ENCODE measurements at places on chromosomes 1 and 21. TPM values are rescaled to one million over a fixed set of nuclear protein-coding genes. Genes with fewer than 3 reads are reported as not detected.

Gene ADGRL4
- total RNA-seq: not detected

Gene SCAMP3
- 97.2 TPM for total RNA-seq

Gene KRTAP21-2
- total RNA-seq: not detected

Gene SHISAL2A
- 16.2 TPM for total RNA-seq

Gene KCNK2
- total RNA-seq: not detected

Gene LCE2C
- not detected for total RNA-seq

Gene AVPR1B
- not detected for total RNA-seq

Gene C1orf141
- not detected for total RNA-seq

Gene TENT5C
- total RNA-seq: 13.1 TPM

Gene SAMD13
- total RNA-seq: 0.67 TPM

Gene PCP4L1
- 0.18 TPM for total RNA-seq

Gene SMYD3
- 24.6 TPM for total RNA-seq

Gene OR2T29
- not detected for total RNA-seq

Gene CNN3
- 12.9 TPM for total RNA-seq

Gene LRRC38
- total RNA-seq: not detected

Gene FAM43B
- not detected for total RNA-seq

Gene GBP2
- 181 TPM for total RNA-seq

Gene HES3
- not detected for total RNA-seq

Gene COL8A2
- total RNA-seq: 0.83 TPM

Gene C1orf185
- not detected for total RNA-seq

Gene BACE2
- total RNA-seq: 2.0 TPM

Gene ACTN2
- total RNA-seq: 0.11 TPM

Gene DNAH14
- total RNA-seq: 1.8 TPM

Gene AIDA
- total RNA-seq: 61.6 TPM

Gene CD244
- 1.8 TPM for total RNA-seq

Gene THAP3
- total RNA-seq: 24.5 TPM

Gene CD164L2
- not detected for total RNA-seq

Gene TBX19
- 1.5 TPM for total RNA-seq

Gene RO60
- 56.2 TPM for total RNA-seq

Gene PRAMEF9
- not detected for total RNA-seq

Gene SLC44A3
- not detected for total RNA-seq

Gene LRRC3
- total RNA-seq: 1.9 TPM

Gene RGS4
- total RNA-seq: not detected

Gene C1orf167
- not detected for total RNA-seq

Gene CAMSAP2
- 2.1 TPM for total RNA-seq

Gene RASAL2
- total RNA-seq: not detected

Gene LAMB3
- total RNA-seq: 0.60 TPM

Gene BMP8B
- total RNA-seq: 0.36 TPM

Gene AMY2B
- total RNA-seq: 9.7 TPM

Gene PLA2G4A
- 0.11 TPM for total RNA-seq

Gene ALX3
- total RNA-seq: not detected

Gene ELAPOR1
- total RNA-seq: 4.7 TPM

Gene SPATA17
- total RNA-seq: not detected

Gene AMIGO1
- 1.3 TPM for total RNA-seq

Gene LRRN2
- not detected for total RNA-seq

Gene RNASEL
- total RNA-seq: 3.7 TPM

Gene RIMKLA
- total RNA-seq: 10.3 TPM

Gene PHACTR4
- total RNA-seq: 20.9 TPM

Gene CHODL
- not detected for total RNA-seq

Gene GFI1
- 54.3 TPM for total RNA-seq

Gene IGSF9
- 0.07 TPM for total RNA-seq

Gene KRTAP19-1
- total RNA-seq: not detected

Gene TACSTD2
- total RNA-seq: 0.68 TPM

Gene ITGB3BP
- 86.6 TPM for total RNA-seq
